Temporal lobe (tissue), 4 donors: ENCODE measurements at places on chromosomes 13 and 19. TPM values are rescaled to one million over a fixed set of nuclear protein-coding genes. Genes with fewer than 3 reads are reported as not detected.

Gene MED4
- 29.3 TPM for total RNA-seq

Gene NXNL1
- not detected for total RNA-seq

Gene CLDN10
- 3.7 TPM for total RNA-seq

Gene KIR2DL1
- not detected for total RNA-seq

Gene MBD3L2
- total RNA-seq: not detected

Gene FFAR2
- total RNA-seq: not detected

Gene OR10H4
- not detected for total RNA-seq

Gene SELENOV
- total RNA-seq: not detected

Gene KCTD12
- 126 TPM for total RNA-seq

Gene MIR17HG
- total RNA-seq: 11.3 TPM

Gene COL5A3
- total RNA-seq: 1.7 TPM

Gene FBXL3
- total RNA-seq: 83.6 TPM

Gene ZNF256
- 14.3 TPM for total RNA-seq

Gene SYNGR4
- total RNA-seq: not detected

Gene GTF3A
- total RNA-seq: 52.1 TPM
